CD8-positive, alpha-beta T cell (primary cell): ENCODE measurements at places on chromosomes 4 and X.
A peak's percentile ranks its signal among the peaks of the same experiment; 100 is the strongest.

DNA sequence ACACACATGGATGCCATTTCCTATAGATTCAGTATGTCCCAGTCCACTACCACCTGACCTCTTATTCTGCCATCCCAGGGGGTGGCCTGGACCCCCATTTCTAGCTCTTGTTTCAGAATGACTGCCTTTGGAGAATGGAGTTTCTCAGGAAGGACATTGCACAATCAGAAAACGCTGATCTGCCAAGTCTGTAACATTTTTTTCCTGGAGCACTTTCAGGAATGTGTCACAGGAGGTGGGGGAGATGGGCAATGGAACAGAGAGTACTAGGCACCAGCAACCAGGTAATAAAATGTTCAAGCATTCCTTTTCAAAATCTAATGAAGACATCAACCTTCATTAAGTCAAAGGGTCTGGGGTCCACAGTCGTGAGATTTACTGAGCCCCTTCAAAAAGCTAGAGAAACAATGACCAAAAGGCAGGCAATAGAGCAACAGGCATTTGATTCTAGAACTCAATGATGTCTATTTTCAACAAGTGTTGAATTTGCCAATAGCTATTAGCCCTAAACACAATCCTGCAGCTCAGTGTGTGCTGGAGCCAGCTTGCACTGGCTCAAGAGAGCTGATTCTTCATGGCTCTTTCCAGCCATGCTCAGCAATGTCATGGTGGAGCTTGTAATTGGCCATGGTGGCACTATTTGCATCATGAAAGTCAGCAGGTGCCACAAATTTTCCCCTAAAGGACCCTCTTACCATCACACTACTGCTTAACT is 87.1 kb downstream of the KDR start:
- no peak for DNase-seq

GRCh38 chrX:127011629-127012028 is 192.1 kb downstream of the PRR32 start:
- no peak for DNase-seq

DNA sequence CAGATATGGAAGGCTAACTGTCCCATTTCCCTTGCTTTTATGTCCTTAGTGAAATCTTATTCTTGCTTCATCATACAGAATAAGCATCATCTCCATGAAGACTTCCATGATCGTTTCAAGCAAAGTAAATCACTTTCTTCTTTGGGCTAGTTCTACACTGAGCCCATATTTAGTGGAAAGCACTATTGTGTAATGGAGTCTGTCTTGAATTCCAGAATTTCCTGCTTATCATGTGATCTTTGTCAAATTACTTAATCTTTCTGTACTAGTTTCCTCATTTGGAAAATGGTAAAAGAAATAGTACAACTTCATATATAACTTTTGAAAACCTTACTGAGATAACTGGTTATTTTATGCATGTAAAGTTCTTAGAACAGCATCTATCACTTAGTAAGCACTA is 7.6 kb downstream of the ANAPC10 start:
- DNase-seq, result no peak

- no peak for DNase-seq
Measured at GRCh38 chr4:137238456-137239162, 293.7 kb downstream of the PCDH18 start.

DNA sequence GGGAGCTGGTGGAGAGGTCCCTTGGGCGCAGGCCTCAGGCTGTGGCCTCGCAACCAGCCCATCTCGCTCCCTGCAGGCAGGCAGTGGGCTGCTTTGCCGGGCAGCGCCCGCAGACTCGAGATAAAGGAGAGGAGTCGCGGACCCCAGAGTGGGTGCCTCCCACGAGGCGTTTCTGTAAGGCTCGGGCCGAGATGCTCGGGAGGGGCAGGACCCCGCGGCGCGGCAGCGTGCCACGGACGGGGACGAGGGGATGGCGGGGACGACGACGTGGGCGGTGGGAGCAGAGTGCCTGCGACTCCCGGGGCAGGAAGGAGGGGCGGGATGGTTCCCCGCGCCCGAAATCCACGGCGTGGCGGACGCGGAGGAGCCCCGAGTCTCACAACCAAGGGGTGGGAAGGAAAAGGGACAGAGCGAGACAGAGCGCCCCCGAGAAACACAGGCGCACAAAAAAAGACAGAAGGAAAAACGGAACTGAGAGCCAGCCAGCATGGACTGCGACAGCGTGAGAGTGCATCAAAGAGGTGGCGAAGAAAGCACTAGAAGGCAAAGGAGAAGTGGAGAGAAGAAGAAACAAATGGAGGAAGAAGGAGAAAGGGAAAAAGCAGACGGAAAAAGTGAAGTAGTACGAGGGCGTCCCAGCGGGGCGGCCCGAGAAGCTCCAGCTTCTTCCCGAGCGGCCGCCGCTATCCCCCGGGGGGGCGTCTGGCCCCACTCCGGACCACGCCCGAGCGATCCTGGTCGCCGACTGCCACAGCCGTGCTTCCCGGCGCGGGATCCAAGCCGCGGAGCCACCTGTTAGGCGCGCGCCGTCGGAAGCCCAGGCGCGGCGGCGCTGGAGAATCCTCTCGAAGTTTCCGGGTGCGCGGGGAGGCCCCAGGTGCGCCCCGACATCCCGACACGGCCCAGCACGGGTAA is 1.5 kb downstream of the BEND4 start:
- DNase-seq, result no peak

- no peak for DNase-seq
Measured at GRCh38 chrX:40154250-40154852, 56.6 kb upstream of the BCOR start.

- DNase-seq, result peak; percentile 22
Measured at GRCh38 chrX:136250191-136251040, 784 bp downstream of the MAP7D3 start.
